ENCODE measurements at places on chromosomes 7 and 10. TPM values are rescaled to one million over a fixed set of nuclear protein-coding genes. Genes with fewer than 3 reads are reported as not detected.
A peak's percentile ranks its signal among the peaks of the same experiment; 100 is the strongest.

- H3K27ac ChIP-seq: no peak overlapping the region
- no peaks in the 10 kb centered on the region for H3K4me1 ChIP-seq
- H3K27me3 ChIP-seq: no peaks in the 10 kb centered on the region
- H3K36me3 ChIP-seq: no peaks in the 10 kb centered on the region
These were observed 9.2 kb downstream of the MAT1A start for GRCh38 chr10:80280071-80280800.

- H3K27ac ChIP-seq: no peak overlapping the region
- no peak overlapping the region for H3K4me3 ChIP-seq
- H3K27me3 ChIP-seq: no peaks in the 10 kb centered on the region
- no peaks in the 10 kb centered on the region for H3K36me3 ChIP-seq
- DNase-seq: no peak
- peaks cover 6% of the 10 kb centered on the region for H3K4me1 ChIP-seq
These were observed 139.0 kb downstream of the CNTNAP2 start for GRCh38 chr7:146255609-146256008.

DNA sequence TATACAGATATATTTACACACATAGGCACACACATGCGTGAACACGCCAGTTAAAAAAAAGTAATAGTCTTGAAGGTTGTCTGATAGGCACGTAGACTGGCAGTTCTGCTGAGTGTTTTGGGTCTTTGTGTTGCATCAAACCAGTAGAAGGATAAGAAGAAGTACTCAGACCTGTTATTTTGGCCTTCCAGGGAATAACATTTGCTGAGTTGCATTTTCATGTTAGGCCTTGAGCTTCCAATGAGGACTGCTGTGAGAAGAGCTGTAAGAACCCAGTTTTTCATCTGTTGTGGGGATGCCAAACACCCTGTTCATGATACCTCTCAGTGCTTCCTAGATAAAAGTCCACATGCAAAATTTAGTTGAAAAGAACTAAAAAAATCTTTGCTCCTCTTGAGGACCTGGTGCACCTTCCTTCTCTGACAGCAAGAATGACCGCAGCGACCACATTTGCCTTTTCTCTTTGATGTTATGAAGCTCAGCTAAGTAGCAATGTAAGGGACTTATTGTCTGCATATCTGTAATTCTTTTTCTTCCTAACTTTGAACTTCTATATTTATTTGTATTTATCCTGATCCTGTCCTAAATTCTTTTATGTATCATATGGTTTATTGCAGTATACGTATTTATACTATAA, 27.2 kb downstream of the HIPK2 start:
- H3K27ac ChIP-seq: no peak overlapping the region
- no peaks in the 10 kb centered on the region for H3K36me3 ChIP-seq
- no peak overlapping the region for H3K4me3 ChIP-seq
- H3K4me1 ChIP-seq: no peaks in the 10 kb centered on the region

- no peak overlapping the region for H3K4me3 ChIP-seq
- H3K27ac ChIP-seq: no peak overlapping the region
- DNase-seq: no peak
- H3K4me1 ChIP-seq: no peaks in the 10 kb centered on the region
- H3K36me3 ChIP-seq: peaks cover 3% of the 10 kb centered on the region
- no peaks in the 10 kb centered on the region for H3K27me3 ChIP-seq
These were observed 179.0 kb downstream of the PRPF18 start for GRCh38 chr10:13765641-13766341.

- H3K27ac ChIP-seq: no peak overlapping the region
- H3K4me3 ChIP-seq: no peak overlapping the region
- peak; percentile 38 for DNase-seq
- H3K27me3 ChIP-seq: no peaks in the 10 kb centered on the region
- no peaks in the 10 kb centered on the region for H3K36me3 ChIP-seq
These were observed 435.4 kb downstream of the SUGCT start for GRCh38 chr7:40570223-40570622.

DNA sequence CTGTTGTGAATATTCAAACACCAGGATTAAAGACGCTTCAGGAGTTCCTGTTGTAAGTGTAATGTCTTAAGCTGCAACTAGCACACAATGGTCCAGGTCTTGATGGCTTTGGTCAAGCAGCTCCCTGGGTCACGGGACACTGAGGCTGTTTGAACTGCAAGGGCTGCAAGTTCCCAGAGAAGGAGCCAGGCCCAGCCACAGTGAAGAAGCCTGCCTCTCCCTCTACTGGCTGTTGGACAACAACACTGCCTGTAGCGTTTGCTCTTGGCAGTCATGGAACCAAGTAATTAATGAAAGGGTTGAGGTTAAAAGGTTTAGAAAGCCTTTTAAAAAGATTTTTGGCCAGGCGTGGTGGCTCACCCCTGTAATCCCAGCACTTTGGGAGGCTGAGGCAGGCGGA, 31.9 kb upstream of the GUSB start:
- no peaks in the 10 kb centered on the region for H3K27me3 ChIP-seq
- no peaks in the 10 kb centered on the region for H3K4me1 ChIP-seq
- no peak overlapping the region for H3K4me3 ChIP-seq
- H3K27ac ChIP-seq: no peak overlapping the region

DNA sequence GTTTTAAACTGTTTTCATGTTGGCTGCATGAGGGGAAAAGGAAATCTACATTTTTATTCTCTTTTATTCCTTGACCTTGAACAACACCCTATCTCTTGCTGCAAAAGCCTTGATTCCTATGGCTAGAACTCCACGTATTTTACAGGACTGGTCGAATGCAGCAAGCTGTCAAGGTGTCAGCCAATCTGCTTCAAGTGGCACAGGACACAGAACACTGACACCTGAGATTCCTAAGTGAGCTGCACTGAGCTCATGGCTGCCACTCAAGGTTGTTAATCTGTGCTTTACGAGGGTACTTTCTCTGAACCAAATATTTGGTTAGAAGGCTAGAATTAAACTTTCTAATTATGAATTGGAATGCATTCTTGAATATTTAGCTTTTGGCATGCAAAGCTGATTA, 349.7 kb upstream of the COBL start:
- H3K27me3 ChIP-seq: no peaks in the 10 kb centered on the region
- H3K4me3 ChIP-seq: no peak overlapping the region
- no peaks in the 10 kb centered on the region for H3K36me3 ChIP-seq
- H3K4me1 ChIP-seq: no peaks in the 10 kb centered on the region
- no peak overlapping the region for H3K27ac ChIP-seq

DNA sequence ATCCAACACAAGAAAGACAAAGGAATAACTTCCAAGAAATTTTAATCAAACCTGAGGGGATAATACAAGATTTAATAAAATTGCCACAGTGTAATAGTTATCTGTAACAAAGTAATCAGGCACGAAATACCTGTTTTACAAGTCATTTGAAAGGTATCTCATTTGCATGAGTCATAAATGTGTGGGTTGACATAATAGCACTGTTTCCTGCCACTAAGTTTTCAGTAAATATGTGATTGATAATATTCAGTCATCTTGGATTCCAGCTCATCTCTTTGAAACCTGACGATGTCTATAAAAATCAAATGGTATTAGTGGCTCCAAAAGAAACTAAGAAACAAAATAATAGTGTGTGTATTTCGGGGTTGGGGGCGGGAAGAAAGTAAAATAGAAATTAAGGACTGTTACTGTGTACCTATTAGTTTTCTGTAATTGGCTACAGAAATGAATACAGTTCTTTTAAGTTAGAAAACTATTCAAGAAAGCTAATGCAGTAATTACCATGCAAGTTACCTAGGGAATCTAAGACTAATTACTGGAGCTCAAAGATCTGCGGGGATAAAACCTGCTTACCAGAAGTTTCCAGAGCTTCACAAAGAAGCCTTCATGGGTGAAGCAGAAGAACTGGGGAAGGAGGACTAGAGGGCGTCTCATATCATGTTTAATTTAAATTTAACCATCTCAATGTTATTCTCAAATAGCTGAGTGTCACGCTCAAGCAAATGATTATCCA, 100.7 kb downstream of the ST8SIA6 start:
- no peak for DNase-seq
- H3K27ac ChIP-seq: no peak overlapping the region
- no peaks in the 10 kb centered on the region for H3K4me1 ChIP-seq

- no peaks in the 10 kb centered on the region for H3K4me1 ChIP-seq
- no peaks in the 10 kb centered on the region for H3K27me3 ChIP-seq
- no peak overlapping the region for H3K27ac ChIP-seq
- no peak for DNase-seq
- H3K4me3 ChIP-seq: no peak overlapping the region
These were observed 120.3 kb downstream of the NRP1 start for GRCh38 chr10:33214174-33214573.

GRCh38 chr10:105258674-105259065, 617.6 kb downstream of the SORCS3 start:
- H3K27me3 ChIP-seq: no peaks in the 10 kb centered on the region
- H3K4me3 ChIP-seq: no peak overlapping the region
- H3K36me3 ChIP-seq: no peaks in the 10 kb centered on the region
- no peak for DNase-seq

DNA sequence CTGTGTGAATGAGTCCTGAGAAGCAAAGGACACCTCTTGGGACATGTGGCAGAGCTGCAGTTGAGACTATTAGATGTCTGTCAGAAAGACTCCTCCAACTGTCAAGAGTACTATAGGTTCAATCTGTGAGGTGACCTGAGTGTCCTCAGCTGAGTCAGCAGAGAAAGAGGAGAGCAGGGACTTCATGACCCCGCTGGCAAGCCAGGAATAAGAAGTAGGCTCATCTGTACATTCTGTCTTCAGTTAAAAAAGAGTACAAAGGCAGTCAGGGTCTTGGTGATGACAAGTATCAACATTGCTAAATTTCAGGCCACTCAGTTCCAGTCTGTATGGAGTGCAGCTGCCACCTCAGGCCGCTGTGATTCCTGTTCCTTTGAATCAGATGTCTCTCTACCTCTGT, 25.1 kb downstream of the HECTD2 start:
- H3K36me3 ChIP-seq: peaks cover 18% of the 10 kb centered on the region
- DNase-seq: no peak
- no peaks in the 10 kb centered on the region for H3K4me1 ChIP-seq
- no peaks in the 10 kb centered on the region for H3K27me3 ChIP-seq

DNA sequence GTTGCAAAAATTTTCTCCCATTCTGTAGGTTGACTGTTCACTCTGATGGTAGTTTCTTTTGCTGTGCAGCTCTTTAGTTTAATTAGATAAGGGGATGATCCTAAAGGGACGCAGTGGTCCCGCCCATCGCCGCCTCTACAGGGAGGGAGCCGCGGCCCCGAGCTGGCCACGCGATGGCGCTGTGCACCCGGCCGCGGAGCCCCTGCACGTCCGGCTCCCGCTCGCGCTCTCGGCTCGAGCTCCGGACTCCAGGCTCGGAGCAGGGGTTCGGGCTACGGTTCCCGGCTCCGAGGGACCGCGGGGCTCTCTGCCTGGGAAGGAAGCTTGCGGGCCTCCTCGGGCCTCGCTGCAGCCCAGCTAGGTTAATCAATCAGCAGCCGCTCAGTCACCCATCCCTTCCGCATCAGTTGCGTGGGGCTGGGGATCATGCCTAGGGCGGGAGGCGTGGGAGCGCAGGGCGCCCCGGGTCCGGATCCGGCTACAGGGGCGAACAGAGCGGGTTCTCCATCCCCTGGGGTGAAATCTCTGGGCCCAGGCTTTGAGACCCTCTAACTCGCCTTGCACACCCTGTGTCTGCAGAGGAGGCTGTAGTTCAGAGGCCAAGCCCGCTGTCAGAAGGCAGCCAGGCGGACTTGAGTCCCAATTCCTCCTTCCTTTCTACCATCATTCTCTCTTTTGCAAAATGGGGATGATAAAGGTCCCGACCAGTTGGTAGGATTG, 97.9 kb downstream of the WDR11 start:
- H3K27ac ChIP-seq: no peak overlapping the region
- H3K4me1 ChIP-seq: no peaks in the 10 kb centered on the region
- peak; percentile 75 for DNase-seq
- peak overlapping the region; percentile 75 for H3K4me3 ChIP-seq
- H3K36me3 ChIP-seq: peaks cover 4% of the 10 kb centered on the region

DNA sequence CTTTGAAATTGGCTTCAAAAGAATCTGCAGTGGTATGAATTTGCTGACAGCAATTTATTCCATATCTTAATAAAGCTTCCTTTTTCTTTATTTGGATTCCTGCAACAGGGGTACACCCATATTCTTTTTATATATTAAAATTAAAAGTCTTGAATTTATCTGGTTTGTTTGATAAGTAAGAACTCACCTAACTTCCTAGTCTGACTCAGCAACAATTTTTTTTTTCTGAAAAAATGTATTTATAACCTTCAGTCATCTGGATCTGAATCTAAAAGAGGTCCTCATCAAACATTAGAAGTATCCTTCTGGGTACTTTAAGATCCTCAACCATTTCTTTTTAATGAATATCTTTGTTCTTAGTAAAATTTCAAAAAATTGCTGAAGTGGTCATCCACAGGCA, 4.5 kb downstream of the EPHB6 start:
- no peak overlapping the region for H3K27ac ChIP-seq
- H3K4me3 ChIP-seq: no peak overlapping the region
- peaks cover 4% of the 10 kb centered on the region for H3K27me3 ChIP-seq

DNA sequence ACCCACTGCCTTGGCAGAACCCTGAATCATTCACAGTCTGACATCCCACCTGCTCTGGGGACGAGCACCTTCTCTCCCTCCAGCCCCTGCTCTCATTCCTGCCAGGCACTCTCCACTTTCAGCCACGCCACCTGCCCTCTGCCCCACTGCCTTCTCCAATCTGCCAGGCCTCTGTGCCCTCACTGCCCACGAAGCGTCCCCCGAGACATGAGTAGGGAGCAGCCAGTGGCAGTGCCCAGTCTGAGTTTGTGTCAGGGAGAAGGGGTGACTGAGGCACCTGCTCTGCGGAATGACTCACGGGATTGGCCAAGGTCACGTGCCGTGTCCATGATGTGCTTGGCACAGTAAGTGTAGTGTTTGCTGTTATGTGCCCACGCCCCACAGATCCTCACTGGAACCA, 215.2 kb upstream of the PPP2R2D start:
- no peak overlapping the region for H3K4me3 ChIP-seq
- peaks cover 4% of the 10 kb centered on the region for H3K4me1 ChIP-seq
- no peaks in the 10 kb centered on the region for H3K36me3 ChIP-seq
- no peak for DNase-seq
- H3K27me3 ChIP-seq: no peaks in the 10 kb centered on the region

The AOAH gene
- 0.39 TPM for total RNA-seq

The VWA2 gene
- 1.6 TPM for total RNA-seq

The NRP1 gene
- 4.1 TPM for total RNA-seq

The FAM24B gene
- total RNA-seq: not detected

The TMEM270 gene
- not detected for total RNA-seq

Data from H9 (cell line).